ENCODE measurements at places on chromosomes 4 and X.

DNA sequence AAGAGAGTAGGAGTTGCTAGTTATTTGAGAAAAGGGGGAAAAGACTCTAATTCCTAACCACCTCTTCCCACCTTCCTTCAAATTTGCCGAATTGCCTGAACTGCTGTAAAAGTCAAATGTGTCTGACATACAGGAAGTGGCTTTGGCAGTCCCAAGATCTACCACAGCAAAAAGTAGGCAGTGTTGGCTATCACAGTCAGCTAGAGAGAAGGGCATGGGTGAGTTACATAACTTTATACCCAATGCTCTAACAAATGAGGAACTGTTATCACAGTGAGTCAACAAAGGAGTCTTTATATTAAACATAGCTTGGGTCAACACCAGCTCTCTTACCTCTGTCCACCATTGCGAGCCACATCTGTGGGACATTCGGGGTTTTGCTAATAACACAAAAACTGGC, 2.4 kb upstream of the MBNL3 start:
- DNase-seq = no peak

DNA sequence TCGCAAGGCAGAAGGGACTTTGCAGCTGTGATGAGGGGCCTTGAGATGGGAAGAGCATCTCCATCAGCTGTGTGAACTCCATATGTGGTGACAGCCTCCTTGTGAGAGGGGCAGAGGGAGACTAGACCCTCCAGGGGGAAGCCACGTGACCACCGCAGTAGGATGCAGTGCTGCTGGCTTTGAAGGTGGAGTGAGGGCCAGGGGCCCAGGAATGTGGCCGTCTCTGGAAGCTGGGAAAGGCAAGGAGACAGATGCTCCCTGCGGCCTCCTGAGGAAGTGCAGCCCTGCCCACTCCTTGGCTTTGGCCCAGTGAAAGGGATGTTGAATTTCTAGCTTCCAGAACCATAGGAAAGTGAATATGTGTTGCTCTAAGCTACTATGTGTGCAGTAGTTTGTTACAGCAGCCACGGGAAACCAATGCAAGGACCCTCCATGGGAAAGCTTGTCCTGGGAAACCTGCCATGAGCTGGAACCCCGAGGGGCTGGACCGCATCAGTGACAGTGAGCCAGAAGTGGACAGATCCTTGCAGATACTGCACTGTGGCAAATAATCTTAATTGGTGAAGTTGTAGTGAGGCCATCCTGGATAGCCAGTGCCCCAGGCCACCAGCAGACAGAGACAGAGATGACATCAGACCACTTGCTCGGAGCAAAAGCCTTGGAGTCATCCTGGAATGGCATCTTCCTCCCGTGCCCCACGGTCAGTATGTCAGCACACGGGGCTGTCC, 35.4 kb upstream of the SORCS2 start:
- no peak for DNase-seq

DNA sequence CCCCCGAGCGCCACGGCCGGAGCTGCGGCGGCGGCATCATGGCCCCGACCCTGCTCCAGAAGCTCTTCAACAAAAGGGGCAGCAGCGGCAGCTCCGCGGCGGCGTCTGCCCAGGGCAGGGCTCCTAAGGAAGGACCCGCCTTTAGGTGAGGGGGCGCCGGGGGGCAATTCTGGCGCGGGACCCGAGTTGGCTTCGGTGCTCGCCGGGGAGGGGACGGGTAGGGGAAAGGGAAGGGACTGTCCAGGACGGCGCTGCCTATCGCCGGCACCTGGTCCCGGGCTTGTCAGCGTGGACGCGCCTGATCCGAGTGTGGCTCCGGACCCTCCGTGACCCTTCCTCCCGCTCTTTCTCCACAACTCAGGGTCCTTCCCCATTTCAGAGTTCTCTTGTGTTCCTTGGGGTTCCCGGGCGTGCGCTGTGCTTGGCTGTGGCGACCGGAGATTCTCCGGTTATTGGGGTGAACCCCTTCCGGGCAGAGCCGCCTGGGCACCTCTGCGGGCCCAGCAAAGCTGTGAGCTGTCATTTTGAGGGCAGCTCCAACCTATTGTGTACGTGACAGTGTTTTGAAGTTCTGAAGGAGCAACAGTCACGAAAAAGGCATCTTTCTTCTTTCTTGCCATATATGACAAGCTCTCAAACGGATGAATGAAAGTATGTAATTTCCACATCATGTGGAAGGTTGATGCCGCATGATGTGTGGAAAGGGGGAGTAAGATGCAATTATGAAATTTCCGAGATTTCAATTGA, 522 bp downstream of the FNIP2 start:
- peak; percentile 36 for DNase-seq

DNA sequence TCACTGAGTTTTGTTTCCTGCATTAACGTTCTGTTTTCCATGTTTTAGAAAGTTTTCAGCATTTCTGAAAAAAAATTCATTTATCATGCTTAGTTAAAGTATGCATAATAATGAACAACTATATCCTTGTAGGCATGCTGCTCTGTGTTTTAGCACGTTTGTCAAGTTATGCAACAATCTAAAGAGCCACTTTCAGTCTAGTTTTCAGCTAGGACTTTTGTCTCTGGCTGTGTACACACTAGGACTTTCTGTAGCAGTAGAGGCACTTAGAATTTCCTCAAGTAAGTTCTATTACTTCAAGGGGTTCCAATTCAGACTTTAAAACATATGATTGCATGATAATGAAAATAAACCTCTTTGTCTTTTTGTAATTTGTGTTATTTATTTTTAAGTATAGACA, 12.4 kb downstream of the DCAF8L1 start:
- no peak for DNase-seq

DNA sequence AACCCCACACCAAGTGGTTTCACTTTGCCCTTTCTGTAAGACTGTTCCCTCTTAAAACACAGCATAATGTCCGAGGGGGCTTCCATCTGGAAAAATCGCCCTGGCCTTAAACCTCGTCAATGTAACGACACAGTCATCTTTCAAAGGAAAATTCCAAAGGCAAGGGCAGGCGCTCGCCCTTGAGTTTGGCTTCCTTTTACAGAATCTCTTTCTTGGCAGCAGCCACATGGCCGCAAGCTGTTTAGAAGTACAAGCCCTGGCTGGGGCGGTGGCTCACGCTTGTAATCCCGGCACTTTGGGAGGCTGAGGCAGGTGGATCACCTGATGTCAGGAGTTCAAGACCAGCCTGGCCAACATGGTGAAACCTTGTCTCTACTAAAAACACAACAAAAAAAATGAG, 27.1 kb upstream of the GRPEL1 start:
- no peak for DNase-seq

DNA sequence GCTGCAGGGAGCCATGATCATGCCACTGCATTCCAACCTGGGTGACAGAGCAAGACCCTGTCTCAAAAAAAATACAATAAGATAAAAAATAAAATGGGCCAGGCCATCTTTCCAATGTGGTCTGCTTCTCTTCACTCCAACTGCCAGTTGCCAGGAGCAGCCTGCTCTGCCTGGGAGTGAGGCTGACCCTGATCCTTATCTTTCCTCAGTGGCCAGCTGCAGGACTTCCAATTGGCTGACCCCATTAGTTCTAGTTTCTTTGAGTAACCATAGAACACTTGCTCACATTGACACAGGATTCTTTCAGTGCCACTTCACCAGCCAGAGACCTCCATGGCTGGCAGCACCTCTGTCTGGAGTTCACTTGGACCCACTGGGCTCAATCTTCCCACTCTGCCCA, 258.6 kb downstream of the MID1IP1 start:
- no peak for DNase-seq
